H7 (cell line): ENCODE measurements at places on chromosomes 12 and 14. TPM values are rescaled to one million over a fixed set of nuclear protein-coding genes. Genes with fewer than 3 reads are reported as not detected.

Gene B4GALNT3
- total RNA-seq: 10.9 and 15.5 TPM in 2 replicates

Gene LACRT
- total RNA-seq: not detected in 2 replicates

Gene TEX22
- 0.42 and 1.1 TPM in 2 replicates for total RNA-seq

GRCh38 chr12:18975933-18976332, 153.6 kb upstream of the PLEKHA5 start:
- no peak for DNase-seq

- DNase-seq: no peak
Measured at GRCh38 chr14:75877292-75877691, 104.5 kb downstream of the TGFB3 start.

DNA sequence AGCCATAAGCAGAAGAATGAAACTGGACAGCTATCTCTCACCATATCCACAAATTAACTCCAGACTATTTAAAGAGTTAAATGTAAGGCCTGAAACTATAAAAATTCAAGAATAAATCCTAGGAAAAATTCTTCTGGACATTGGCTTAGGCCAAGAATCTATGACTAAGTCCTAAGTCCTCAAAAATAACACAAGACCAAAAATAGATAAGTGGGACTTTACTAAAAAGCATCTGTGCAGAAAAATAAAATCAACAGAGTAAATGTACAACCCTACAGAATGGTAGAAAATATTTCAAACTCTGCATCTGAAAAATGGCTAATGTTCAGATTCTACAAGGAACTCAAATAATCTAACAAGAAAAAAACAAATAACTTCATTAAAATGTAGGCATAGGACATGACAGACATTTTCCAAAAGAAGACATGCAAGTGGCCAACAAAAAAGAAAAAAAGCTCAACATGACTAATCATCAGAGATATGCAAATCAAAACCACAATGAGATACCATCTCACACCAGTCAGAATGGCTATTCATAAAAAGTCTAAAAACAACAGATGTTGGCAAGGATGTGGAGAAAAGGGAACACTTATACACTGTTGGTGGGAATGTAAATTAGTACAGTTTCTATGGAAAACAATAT, 61.0 kb upstream of the PPFIA2 start:
- DNase-seq: no peak

GRCh38 chr14:88868558-88869159, 44.2 kb downstream of the TTC8 start:
- no peak for DNase-seq

DNA sequence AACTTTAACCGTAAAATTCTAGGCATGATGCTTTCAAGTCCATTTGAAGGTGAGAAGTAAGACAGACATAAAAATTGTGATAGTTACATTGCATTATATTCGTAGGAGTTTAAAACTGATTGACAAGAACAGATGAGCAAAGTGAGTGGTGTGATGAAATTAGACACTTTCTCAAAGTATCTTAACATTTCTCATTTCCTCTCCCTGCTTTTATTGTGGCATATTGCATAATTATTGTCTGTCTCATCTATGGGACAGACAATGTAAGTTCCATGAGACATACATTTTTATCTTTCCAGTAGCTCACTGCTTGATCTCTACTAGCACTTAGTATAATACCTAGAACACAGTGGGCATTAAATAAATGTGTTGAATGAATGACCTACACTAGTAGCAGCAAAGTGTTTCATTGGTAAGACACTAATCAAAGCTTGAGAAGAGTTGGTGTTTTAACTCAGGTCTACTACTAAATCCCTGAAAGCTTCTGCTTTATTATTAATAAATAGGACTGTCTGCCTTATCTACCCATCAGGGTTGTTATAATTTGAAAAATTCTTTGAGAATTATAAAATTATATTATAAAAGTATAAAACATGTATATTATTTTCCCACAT, 19.0 kb downstream of the A2M start:
- DNase-seq: no peak
